ENCODE measurements at places on chromosomes 2 and 18.
A peak's percentile ranks its signal among the peaks of the same experiment; 100 is the strongest.

- no peak for DNase-seq
Measured at GRCh38 chr2:120341977-120342376, 4.0 kb upstream of the INHBB start.

GRCh38 chr2:29401994-29402393 lies 286.8 kb downstream of the CLIP4 start:
- no peak for DNase-seq

GRCh38 chr18:7735196-7735595 lies 168.1 kb downstream of the PTPRM start:
- DNase-seq: no peak

DNA sequence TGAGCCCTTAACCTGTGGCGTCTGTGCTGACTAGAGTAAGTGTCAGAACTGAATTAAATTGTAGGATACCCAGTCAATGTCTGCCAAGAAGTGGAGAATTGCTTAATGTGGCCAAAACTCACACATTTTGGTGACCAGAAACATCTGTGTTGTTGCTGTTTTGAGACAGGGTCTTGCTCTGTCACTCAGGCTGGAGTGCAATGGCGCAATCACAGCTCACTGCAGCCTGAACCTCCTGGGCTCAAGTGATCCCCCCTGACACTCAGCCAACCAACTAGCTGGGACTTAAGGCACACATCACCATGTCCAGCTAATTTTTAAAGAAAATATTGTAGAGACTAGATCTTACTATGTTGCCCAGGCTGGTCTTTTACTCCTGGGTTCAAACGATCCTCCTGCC lies 34.4 kb upstream of the RTN4 start:
- DNase-seq: no peak

DNA sequence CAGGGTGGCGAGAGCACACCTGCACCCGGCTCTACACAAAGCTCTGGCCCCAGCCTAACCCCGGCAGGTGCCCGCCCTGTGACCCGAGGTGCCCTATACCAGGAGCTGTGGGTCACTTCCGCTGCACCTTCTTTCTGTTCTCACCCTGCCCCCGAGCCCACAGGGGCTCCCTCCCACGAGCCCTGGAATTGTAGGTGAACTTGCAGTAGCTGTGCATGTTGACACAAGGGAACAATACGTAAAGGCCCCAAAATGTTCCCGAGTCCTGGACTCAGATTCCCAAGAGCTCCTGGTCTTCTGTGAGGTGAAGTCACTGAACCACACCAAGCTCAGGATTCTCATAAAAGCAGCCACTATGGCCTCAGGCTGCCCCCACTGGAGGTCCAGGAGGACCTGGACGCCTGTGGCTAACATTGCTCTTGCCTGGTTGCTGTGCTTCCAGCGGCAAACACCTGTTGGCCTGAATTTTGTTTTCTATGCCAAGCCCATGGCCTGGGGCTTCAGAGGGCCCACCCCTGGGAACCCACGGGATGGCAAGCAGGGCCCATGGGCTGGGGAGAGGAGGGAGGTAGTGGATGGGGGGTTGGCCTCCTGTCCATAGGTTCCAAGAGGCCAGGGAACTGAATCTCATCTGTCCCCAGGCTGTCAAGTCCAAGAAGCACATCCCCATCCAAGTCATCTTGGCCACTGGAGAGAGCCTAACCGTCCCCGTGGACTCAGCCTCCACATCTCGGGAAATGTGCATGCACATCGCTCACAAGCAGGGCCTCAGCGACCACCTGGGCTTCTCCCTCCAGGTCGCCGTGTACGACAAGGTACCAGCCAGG lies 23.2 kb upstream of the GPR17 start:
- no peak for DNase-seq

DNA sequence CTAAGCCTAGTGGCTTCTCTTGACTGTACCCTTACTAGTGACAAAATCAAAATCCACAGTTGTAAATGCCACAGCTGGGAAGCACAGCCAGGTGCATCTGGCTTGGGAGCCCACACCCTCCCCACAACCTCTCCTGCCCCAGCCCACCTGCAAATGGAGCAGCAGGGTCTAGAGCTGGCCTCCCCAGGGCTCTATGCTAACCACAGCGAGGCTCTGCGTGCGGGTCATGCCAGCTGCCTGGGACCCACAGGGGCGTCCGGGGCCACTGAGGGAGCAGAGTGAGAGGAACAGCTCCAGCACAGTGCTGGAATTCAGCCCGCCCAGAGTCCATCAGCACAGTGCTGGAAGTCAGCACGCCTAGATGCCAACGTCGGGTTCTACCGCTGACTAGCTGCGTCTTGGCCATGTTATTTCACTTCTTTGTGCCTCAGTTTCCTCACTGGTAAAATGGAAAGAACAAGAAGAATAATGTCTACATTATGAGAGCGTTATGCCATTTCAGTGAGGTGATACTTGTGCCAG lies 109.1 kb upstream of the ID2 start:
- no peak for DNase-seq

DNA sequence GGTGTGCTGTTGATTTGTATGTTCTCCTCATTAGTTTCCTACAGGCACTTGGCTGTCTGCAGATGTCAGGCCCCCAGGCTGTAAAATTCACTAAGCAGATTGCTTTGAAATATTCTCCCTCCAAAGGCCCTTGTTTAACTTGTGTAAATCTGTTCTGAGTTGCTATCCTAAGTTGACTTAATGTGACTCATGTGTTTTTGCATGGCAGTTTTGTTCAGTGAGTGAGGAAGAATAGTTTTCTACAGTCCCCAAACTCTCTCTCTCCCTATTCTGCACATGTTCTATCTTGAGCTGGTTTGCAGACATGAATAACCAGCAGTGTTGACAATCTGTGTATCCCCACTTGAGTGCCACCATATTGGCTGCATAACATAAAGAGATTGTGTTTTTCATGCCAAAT lies 1005.4 kb upstream of the DDX18 start:
- DNase-seq: no peak

GRCh38 chr2:39504790-39505335 lies 67.8 kb upstream of the MAP4K3 start:
- no peak for DNase-seq

- DNase-seq: no peak
Measured at GRCh38 chr18:13368080-13368813, 149.7 kb downstream of the LDLRAD4 start.

GRCh38 chr2:190023860-190024259 lies 38.7 kb downstream of the MSTN start:
- peak; percentile 7 for DNase-seq

DNA sequence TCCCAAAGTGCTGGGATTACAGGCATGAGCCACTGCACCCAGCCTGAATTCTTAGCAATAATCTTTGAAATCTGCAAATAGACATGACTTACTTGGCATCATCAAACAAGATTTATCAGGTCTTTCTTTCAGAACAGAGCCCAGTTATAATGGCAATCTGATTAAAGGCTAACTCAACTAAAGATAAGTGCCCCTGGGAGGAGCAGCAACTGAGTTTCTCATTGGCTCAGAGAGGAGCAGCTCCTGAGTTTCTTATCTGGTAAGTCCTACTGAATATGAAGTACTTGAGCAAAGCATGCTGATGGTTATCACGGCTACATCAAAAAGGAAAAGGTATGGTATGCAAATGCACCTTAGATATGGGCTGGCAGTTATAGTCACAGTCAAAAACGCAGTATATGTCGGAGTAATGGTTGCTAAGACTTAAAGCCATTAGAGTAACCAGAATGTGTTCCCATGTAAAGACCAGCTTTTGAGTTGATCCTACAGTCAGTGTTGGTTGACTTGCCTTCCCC lies 15.0 kb upstream of the AP1S3 start:
- DNase-seq: no peak

- DNase-seq: no peak
Measured at GRCh38 chr2:39377226-39377939, 59.7 kb downstream of the MAP4K3 start.

DNA sequence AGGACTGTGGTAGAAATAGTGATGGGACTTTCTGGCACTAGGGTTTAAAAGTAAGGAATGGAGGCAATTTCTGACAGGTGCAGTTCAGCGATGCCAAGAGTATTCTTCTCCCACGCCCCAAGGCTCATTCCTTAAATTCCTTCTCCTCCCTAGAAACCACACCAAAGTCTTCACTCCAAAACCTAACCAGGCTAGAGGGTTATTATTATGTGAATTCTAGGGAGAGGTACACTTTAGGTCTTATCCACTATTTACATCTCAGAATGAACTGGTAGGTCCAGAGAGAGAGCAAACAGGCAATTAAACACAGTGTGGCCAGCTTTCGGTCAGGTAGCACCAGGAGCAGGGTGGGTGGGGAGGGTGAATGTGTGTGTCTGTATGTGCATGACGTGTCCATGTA lies 11.4 kb downstream of the IL1F10 start:
- DNase-seq: no peak

- DNase-seq: no peak
Measured at GRCh38 chr18:40902436-40902835, 1052.6 kb upstream of the PIK3C3 start.

DNA sequence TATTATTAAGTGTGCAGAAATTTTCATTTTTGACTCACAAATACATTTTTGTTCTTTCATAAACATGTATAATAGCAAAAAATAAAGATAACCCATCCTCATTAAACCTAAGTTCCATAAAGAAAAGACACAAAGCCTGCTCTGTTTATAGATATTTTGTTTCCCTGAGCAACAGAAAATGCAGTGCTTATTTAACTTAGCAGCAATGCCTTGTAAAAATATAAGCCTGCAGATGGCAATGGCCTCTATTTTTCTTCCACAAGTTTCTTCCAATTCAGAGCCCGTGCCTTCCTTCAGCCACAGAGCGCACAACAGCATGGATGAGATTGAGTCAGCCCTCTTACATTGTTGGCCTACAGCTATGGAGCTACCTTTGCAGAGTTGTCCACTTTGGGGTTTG lies 43.6 kb downstream of the PKP4 start:
- DNase-seq: no peak

- no peak for DNase-seq
Measured at GRCh38 chr2:138626148-138626547, 124.6 kb downstream of the SPOPL start.

DNA sequence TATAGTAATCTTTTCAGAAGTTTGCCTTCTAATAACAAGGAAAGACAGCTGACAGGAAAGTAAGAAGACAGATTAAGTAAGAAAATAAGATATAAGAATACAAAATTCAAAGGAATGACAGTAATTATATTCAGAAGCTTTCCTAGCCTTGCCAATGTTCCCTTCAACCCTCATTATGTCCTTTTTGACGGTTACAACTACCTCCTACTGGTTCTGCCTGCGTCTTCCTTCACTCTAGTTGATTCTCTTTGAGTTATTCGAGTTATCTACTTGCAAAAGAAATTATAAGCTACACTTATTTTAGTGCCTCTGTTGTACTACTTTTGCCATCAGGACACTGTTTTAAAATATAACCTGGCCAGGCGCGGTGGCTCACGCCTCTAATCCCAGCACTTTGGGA lies 218.9 kb upstream of the GYPC start:
- no peak for DNase-seq

GRCh38 chr2:104746858-104747257 lies 107.1 kb upstream of the POU3F3 start:
- DNase-seq: no peak

DNA sequence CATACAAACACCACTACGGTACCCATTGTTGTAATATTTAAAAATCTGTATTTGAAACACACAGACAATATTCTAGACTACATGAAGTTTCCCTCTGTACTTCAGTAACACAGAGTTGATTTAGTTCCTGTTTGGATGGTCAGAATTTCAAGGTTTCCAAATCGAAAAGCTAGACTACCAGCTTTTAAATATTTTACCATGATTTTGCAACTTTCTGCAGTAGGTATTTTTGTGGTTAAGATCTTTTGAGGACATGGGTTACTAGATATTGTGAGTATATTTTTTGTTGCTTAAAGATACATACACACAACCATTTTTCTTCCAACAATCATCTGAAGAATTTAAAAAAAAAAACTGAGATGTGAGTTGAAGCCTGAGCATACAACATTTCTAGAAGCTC lies 10.9 kb downstream of the SERPINB5 start:
- no peak for DNase-seq

DNA sequence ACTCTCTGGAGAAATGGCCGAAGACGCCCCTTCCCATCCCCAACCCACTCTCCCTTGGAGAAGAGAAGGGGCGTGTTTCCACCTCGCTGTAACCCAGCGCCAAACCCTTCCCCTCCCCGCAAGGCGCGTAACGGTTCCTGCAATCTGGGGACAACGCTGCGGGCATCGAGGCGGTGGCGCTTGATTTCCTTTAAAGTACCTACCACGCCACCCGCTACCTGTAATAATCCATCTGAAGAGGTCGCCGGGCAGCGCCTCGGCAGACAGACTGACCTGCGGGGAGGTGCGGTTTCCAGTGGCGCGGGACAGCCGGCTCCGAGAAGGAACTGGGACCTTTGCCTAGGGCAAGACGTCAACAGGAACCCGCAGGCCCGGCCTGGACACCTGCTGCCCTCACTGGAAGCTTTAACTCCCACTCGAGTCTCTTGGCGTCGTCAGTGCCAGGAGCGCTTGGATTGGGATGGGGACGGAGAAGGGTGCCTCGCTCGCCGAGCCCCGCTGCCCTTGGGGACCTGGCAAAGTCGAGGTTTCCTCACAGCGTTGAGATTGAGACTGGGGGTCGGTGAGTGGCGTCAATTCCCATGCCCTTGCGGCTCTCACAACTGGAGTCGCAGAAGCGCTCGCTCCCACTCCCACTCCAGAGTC lies at the start of gene CYP1B1:
TSS of gene CYP1B1 (minus strand) at position 645 of the 645 bp plus-strand sequence. CDS start 763 bp downstream, outside the sequence.
- no peak for DNase-seq

GRCh38 chr18:57906852-57907251 lies 103.7 kb upstream of the ATP8B1 start:
- peak; percentile 19 for DNase-seq

DNA sequence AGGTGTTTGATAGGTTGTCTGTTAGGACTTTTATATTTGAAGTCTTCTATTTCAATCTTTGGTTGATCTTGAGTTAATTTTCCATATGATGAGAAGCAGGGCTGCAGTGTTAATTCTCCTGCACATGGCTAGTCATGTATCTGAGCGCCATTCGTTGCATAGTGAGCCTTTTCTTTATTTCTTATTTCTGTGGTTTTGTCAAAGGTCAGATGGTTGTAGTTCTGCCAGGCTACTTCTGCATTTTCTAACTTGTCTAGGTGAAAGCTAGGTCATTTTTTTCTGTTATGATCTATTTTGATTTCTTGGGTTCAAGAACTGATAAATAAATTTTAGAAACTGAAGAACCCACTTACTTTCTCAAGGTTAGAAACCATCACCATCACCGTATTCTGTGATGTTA lies 56.7 kb downstream of the CCDC74A start:
- DNase-seq: no peak

- no peak for DNase-seq
Measured at GRCh38 chr2:18413676-18414396, 146.6 kb downstream of the RDH14 start.

GRCh38 chr18:7987284-7987976 lies 420.3 kb downstream of the PTPRM start:
- DNase-seq: no peak

- DNase-seq: no peak
Measured at GRCh38 chr2:95149397-95149984, 10.2 kb downstream of the ZNF514 start.

GRCh38 chr2:9707008-9707407 lies 76.2 kb upstream of the YWHAQ start:
- no peak for DNase-seq
